CD4-positive, alpha-beta T cell treated with Interleukin-21 for 1 hour (primary cell): ENCODE measurements at places on chromosomes 3 and 15.

DNA sequence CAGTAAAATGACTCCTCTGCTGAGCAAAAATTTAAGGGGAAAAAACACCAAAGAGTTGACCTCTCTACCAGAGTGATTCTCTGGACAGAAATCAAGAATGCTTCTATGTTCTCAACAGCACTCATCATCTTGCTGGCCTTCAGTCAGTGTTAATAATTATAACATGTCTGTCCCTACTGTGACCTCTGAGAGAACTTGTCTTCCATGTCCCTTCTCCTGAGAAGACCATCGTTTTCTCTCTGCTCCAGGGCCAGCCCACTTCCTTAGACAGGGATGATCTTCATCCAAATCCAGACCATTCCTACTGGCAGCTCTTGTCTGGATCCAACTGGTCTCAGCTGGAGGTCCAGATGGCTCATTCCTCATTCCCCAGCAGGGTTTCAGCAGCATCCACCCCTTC lies 139.0 kb upstream of the NECTIN3 start:
- no peak for DNase-seq

DNA sequence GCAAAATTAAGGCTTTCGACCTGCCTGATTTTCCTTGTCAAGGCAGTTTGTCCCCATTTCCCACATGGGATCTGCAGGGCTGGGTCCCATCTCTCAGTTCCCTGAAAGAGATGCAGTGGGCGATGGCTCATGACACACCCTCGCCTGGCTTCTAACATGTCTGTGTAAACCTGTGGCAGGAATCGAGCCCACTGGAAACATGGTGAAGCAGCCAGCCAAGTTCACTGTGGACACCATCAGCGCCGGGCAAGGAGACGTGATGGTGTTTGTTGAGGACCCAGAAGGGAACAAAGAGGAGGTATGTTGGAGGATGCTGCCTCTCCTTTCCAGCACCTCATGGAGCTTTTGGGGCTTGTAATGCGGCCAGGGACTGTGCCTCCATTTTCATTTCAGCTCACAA lies 86.4 kb downstream of the FLNB start:
- DNase-seq, result no peak

DNA sequence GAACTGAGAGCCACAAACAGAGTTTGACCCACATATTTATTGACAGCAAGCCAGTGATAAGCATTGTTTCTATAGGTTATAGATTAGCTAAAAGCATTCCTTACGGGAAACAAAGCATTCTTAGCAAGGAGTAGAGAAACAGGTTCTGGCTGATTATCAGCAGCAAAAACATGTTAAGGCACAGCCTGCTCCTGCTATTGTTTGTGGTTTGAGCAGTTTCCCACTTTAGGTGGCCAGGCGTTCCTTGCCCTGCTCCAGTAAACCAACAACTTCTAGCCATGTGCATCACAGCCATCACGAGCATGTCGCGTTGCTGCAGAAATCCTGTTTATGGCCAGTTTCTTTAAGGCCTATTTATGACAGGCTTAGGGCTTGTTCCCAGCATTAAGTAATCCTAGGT lies 44.7 kb upstream of the C2CD4B start:
- DNase-seq, result no peak

DNA sequence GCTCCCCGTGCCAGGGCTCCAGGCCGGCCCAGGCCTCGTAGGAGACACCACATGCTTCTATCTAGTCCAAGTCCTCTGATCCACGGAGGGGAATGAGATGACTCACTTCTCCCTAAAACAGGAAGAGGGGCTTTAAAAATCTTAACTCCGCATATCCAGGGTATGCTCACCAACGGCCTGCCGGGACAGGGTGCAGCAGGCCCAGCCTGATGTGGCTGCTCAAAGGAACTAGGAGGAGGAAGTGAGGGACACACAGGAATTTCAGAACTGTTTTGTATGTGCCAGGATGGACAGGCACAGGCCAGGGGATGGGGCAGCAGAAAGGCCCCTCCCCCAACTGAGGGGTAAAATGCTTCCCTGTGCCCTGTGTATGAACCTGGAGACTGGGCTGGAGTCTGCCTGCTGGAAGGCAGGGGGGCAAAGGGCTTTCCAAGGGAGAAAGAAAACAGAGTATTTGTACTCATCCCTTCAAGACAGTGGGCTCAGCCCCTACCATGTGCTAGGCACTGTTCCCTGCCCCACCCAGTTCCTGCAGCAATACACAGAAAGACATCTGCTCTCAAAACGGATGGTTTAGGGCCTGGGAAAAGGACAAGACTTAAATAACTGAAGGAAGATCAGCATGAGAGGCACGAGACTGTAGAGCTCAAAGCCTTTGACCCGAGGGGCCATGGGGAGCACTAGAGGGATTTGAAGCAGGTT lies 22.1 kb downstream of the CHDH start:
- no peak for DNase-seq

GRCh38 chr3:24067483-24067882 lies 122.4 kb downstream of the NR1D2 start:
- no peak for DNase-seq

DNA sequence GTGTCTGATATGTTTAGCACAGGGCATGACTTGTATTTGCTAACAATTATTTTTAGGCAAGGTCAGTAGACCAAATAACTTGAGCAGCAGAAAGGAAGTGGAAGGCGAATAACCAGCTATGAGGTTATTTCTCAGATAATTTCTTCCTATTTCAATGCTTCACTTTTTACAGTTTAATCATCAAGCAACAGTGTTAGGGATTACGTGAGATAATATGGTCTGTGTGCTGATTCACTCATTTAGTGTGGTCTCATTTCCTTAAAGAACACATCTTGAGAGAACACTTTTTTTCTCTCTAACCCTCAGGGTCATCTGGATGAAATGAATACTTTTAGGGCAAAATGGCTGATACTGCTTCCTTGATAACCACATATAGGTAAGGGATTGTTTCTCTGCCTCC lies 126.0 kb upstream of the CCNL1 start:
- DNase-seq, result no peak

DNA sequence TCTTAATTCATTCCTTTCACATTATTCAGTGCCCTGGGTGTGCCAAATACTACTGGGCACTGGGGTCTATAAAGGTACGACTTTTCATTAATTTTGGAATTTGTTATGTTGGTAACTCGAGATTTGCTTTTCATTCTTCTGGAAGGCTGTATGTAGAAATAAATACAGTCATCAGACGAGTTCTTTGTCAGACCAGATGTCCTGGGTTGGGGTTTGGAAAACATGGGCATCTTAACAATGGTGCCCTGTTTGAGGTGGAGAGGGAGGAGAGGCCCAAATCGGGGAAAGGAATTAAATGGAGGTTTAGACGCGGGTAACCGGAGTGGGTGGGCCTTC lies 662 bp upstream of the GLCE start:
- DNase-seq, result no peak

GRCh38 chr3:68483601-68484000 lies 448.7 kb downstream of the TAFA4 start:
- no peak for DNase-seq

GRCh38 chr15:41780266-41780665 lies 6.0 kb downstream of the MAPKBP1 start:
- DNase-seq, result no peak

DNA sequence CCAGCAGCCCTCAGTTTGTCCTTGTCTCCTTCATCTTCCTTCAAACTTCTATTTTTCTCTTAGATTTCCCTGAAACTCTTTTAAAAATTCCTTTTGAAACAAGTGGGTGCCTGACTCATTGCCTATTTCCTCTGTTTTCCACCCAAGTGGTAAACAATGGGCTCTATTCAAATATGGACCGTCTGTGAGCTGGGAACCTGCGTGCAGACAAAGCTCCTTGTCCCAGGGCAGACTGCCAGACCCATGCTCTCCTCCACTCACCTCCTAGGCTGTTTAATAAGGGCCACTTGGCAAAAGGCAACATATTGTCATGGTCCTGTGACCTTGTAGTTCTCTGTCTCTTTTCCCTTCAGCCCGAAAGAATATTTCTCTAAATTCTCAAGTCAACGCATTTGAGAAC lies 332.7 kb upstream of the THBS1 start:
- DNase-seq, result no peak

DNA sequence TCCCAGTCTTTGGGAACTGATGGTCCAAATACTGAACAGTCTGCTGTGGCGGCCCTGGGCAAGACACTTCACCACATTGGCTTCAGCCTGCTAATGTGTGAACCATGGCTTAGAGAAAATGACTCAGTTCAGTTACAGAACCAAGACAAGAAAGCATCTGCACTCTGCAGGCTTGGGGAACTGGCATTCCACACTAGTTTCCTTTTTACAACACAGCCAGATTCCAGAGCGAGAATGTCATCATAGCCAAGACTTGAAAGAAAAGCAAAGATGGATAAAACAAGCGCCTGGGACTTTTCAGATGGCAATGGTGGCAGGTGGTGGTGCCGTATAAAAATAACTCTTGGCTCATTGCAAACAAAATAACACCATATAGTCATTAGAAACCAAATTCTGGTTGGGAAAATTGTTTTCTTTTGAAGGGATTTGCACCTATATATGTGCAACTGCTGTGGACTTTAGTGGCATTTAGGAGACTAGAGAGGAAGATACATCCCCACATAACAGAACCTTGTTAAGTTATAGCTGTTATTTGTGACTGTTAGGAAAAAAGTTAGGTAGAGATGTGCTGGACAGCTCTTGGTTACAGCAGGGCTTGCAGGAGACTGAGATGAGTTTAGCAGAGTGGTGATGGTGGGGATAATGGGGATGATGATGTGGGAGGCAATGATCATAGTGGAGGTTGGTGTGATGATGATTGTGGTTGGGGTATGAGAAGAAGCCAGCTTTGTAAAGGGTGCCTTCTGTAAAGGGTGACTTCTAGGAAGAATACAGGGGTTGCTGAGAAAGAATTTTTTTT lies 273.6 kb downstream of the THRB start:
- DNase-seq, result no peak
